ENCODE measurements at places on chromosomes 1 and 21.

DNA sequence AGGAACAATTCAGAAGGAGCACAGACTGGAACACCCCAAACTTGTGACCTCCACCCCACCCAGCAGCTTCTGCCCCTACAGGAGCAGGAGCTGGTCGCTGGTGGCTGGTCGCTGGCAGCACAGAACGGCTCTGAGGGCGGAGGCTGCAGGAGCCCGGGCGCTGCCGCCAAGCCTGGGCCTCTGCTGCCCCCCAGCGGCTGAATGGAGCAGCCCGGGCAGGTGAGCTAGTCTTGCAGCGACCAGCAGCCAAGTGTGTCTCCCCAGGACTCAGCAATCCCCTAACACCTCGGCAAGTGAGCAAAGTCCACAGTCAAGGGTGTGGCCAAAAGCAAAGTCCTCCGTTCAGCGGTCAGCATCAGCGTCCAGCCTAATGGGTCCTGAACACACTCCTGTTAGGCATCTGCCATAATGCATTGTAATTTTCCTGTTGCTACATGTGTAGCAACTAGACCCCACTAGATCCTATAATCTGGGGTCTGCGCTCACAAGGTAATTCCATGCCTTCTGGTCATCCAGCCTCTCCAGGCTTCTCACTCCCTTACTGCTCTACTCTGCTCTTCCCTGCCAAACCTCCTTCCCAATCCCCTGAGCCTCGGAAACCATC is 12.1 kb upstream of the GJB5 start:
- peak; percentile 93 for DNase-seq

DNA sequence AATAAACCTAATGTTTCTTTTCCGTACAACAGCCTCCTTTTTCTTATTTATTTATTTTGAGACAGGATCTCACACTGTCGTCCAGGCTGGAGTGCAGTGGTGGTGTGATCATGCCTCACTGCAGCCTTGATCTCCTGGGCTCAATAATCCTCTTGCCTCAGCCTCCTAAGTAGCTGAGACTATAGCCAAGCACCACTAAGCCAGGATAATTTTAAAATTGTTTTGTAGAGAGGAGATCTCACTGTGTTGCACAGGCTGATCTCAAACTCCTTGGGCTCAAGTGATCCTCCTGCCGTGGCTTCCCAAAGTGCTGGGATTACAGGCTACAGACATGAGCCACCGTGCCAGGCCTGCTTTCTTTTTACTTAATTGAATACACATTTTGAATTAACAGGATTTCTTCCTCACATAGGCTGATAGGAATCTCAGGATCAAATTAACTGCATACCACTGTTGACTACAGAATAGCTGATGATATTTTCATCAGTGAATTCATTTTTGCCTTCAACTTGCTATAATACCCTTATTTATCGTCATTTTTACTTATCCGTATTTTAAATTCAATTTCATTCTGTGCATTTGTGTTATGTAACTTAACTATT is 2010.5 kb downstream of the NCAM2 start:
- DNase-seq: no peak

DNA sequence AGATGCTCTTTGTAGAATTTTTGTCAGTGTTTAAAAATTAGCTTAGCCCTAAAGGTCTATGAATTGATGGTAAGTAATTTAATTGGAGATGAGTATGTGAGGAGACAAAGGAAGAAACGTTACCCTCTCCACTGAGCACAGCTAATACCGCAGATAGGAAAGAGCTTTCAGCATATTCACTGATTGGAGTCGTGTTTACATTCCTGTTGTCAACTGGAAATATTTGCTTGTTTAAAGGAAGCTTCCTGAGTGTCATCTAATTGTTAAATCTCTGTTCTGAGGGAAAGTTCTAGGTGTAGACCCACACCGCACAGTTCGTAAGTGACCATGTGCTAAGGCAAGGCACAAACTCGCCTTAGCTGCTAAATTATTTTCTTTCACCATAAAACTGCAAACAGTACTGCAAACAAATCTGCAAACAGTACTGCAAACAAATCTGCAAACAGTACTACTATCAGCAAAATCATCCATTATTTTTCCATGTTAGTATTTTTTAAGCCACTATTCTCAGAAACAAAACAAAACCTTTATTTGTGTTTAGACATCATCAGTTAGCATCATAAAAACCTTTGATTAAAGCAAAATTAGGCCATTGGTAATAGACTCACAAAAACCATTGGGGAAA is 32.6 kb downstream of the TOMM20 start:
- DNase-seq: no peak

DNA sequence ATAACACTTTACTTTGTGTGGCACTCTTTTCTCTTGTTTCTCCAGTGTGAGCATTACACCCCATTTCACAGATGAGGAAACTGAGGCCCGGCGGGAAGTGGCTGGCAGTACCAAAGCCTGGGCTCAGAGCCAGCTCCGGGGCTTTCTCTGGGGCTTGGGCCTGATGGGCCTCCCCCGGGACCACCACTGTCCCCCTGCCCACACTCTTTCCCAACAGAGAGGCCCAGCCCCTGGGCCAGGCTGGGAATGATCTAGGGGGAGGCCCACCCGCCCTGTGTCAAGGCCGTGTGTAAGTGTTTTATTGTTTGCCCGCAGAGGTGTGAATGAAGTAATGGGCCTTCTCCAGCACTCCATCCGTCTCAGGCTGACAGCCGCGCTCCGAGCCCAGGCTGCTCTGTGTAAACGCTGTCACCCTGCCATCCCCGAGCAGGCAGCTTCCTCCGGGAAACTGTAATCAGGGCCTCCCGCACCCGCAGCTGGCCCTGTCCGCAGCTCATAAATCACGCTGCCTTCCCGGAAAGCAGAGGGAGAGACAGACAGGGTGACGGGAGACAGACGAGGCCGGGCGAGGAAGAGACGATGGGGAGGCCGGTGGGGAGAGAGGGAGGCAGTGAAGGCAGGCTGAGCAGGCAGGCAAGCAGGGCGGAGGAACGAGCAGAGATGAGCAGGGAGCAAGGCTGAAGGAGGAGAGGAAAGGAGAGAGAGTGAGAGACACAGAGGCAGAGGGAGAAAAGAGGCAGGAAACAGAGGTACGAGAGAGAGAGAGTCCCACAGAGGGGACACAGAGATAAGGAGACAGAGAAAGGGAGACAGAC is 109.7 kb upstream of the ZBTB40 start:
- DNase-seq: no peak

- DNase-seq: no peak
Measured at GRCh38 chr1:116375887-116376728, 3.1 kb downstream of the ATP1A1 start.

GRCh38 chr1:2166695-2167094 is 27.9 kb downstream of the FAAP20 start:
- no peak for DNase-seq
